ENCODE measurements at places on chromosomes 16 and 17.

- no peak for DNase-seq
Observed at GRCh38 chr17:77291591-77292386, 151.0 kb downstream of the SEC14L1 start.

GRCh38 chr17:17849845-17850373 is 13.1 kb upstream of the SREBF1 start:
- no peak for DNase-seq

GRCh38 chr17:79231766-79232287 is 157.2 kb downstream of the ENGASE start:
- DNase-seq, result no peak

- DNase-seq, result no peak
Observed at GRCh38 chr17:50268743-50269275, 5.5 kb upstream of the TMEM92 start.

DNA sequence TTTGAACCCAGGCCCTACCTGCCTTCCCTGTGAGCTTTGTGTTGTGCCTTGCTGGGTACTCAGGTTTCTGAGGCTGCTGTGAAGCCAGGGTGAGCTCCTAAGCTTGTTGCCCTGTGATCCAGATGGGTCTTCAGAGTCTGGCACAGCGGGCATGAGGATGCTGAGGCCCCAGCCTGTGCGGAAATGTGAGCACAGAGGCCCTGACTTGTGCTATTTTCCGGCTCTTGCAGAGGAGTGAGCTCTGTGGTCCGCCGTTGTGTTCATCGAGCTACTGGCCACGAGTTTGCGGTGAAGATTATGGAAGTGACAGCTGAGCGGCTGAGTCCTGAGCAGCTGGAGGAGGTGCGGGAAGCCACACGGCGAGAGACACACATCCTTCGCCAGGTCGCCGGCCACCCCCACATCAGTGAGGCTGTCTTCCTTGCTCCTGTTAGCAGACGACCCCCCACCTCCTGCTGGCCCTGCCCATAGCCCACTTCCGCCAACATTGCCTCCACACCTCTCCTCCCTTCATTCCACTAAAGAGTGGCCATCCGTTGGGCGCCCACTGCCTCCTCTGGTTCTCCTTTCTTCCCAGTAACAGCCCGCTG is 2.7 kb downstream of the PHKG2 start:
- no peak for DNase-seq

DNA sequence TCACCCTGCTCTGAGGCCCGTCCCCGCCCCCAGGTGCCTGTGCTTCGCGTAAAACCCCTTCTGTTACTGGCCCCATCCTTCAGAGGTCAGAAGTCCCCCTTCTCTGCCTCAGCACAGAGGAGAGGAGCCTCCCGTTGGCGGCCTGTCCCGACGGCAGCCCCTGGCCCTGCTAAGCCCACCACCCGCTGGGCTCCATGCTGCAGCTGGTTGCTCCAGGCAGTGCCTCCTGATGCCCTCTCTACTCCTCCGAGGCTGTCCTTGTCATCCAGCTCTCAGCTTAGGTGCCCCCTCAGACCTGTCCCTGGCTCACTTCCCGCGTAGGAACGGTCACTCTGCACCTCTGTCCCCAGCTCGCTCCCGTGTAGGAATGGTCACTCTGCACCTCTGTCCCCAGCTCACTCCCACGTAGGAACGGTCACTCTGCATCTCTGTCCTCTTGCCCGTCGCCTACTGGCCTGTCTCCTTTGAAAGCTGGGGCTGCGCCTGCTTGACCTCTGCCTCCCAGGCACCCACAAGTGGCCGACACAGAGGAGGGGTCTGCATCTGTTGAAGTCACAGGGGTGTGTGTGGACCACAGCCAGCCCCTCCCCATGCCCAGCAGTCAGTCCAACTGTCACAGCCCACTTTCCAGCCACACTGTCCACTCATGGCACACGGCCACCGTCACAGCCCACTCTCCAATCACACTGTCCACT is 31.7 kb upstream of the ZC3H18 start:
- no peak for DNase-seq

All from skeletal muscle cell (primary cell).